Stimulated activated CD8-positive, alpha-beta memory T cell treated with anti-CD3 and anti-CD28 coated beads, Interleukin-4, amount 100 ng/mL, for 24 hours (primary cell): ENCODE measurements at places on chromosomes 4 and X.

- no peak for DNase-seq
Observed at GRCh38 chr4:188266386-188266785, 127.1 kb downstream of the TRIML1 start.

DNA sequence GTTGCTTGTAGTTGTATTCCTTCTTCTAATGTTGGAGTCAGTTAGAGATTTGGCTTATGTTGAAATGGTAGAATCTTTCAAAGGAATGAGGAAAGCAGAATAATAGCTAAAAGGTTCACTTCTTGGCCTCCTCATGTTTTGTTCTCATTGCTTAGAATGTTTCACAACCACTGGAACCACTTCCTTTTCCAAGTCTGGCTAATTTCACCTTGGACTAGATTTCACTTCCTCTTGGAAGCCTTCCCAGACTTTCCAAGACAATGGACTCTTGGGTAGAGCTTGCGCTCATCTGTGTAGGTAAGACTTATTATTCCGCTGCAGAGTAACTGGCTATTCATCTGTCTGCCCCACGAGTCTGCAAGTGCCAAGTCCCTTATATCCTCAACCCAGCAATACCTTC lies 8.3 kb downstream of the SPATA18 start:
- no peak for DNase-seq

- no peak for DNase-seq
Observed at GRCh38 chrX:10173331-10173900, 16.6 kb downstream of the CLCN4 start.

DNA sequence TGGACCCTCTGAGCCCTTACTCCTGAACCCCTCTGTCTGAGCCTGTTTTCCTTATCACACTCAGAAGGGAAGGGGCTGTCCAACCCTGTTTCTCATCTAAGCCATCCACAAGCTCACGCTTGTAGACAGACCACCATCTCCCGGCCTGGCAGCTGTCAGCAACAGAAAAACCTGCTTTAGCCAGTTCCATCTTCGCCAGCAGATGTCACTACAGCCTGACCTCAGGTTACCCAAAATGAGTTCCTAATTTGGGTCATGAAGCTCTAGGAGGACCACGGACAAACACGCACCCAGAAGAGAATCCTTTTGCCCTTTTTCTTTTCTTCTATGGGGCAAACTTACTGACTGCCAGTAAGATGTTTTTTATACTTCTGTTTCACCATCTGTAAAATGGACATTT lies 445.4 kb downstream of the BCOR start:
- DNase-seq = peak; percentile 4
